ENCODE measurements at places on chromosomes 12 and 14.

DNA sequence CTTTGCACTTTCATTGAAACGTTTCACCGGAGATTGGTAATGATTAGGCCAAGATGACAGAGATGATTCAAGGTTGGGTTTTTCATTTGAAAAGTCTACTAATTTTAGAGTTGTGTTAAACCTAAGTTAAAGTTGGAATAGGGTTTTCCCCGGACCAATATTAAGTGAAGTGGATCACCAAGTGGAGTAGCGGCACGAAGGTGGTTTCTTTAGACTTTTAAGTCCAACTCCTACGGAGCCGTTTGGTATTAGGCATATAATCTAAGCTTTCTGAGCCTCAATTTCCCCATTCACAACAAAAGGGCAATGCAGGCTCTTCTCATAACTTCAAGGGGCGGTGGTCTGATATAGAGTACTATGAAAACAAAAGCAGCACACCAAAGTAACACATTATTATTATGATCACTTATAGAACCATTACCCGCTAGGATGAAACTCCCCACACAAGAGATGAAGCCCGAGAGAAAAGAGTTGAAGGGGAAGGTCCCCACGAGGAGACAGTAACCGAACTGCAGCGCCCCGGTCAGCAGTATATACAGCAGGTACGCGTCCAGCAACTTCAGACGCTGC is 413 bp downstream of the DAD1 start:
- no peak for DNase-seq

DNA sequence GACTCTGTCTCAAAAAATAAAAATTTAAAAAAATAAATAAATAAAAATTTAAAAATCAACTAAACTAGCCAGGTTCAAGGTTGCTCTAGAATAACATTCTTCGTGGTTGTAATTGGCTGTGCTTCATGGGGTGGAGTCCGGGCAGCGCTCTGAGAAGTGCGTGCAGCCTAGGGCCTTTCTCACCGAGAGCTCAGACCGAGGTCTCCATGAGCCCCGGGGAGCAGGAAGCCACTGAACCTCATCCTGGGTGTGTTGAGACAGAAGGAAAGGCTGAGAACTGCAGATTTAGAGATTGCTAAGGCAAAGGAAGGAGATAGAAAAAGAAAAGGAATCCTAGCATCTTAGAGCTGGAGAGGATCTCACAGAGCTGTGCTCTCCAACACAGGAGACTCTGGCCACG is 14.7 kb downstream of the P2RX4 start:
- no peak for DNase-seq

GRCh38 chr12:33708935-33709334 is 269.3 kb upstream of the SYT10 start:
- DNase-seq = no peak

DNA sequence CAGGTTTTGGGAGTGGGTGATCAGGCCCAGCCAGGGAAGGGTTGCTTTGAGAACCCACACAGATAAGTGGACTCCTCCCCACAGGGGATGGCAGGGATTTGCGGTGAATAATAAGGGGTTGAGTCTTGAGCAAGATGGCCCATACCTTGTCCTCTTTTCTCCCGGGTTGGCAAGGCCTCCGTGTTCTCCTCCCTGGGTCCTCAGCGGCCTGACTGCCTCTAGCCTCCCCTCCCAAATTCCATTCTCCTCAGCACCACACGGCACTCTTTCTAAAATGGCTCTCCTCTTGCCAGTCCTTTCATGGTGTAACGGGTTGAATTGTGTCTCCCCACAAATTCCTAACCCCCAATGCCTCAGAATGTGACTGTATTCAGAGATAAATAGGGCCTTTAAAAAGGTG is 70.0 kb downstream of the CHST11 start:
- no peak for DNase-seq

DNA sequence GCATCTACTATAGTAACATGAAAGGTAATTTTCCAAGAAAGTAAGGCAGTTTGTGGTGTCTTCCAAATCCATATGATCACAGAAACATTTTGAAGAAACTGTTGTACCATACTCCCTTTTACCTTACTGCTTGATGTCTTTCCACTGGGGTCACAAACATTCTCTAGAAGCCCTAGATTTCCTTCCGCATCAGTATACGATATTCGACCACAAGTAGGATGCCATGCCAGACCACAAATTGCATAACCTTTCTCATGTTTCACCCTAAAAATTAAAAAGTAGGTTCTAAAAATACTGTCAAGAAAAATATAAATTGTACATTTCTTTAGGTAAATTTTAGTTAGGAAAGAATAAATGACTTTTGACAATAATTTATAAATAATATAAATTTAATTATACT is 26.5 kb downstream of the WDHD1 start:
- DNase-seq = no peak

GRCh38 chr14:95192311-95192710 is 35.0 kb upstream of the DICER1 start:
- no peak for DNase-seq

DNA sequence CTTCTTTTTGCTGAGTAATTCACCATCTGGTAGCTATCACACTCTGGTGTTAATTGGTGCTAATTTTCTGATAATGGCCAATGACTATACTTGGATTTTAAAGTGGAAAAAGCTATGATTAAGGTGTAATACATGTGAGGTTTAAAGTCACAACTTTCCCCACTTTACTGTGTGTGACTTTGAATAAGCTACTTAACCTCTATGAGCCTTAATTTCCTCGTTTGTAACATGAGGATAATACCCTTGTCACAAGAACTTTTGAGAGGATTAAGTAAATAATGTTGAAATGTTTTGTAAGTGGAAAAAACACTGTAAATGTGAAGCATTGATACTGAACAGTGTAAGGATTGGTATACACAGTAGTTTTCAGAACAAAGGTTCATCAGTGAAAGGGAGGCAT is 65.3 kb downstream of the MSRB3 start:
- DNase-seq = no peak

- DNase-seq = no peak
These were observed at the start of gene PAX9 for GRCh38 chr14:36661506-36662257. Gene PAX9, plus strand, starts transcription at chr14:36661860. Its CDS starts 230 bp downstream, at chr14:36662090.

DNA sequence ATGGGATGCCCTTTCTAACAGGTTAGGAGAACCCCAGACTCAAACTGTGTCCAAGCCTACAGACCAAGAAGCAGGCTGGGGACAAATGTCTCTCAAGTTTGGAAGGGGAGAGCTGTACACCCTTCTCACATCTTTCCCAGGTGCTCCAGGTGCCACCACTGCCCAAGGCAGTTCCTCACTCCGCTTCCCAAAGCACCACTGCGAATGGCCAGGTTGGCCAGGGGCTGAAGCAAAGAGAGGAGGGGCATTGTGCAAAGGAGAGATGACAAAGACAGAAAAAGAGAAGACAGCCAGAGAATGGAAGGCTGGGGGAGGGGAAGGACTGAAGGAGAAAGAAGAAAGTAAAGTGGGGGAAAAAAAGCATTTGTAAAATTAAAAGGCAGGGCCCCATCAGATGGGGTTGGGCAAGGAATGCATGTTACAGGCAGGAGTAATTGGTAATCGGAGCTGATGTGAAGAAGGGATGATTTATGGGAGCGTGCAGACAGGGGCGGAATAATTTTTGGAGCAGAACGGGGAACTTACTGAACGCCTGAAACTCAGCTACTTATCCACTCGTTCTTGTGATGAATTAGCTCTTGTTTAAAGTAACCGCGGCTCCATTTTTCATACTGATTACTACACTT is 165.8 kb downstream of the ESRRB start:
- no peak for DNase-seq

DNA sequence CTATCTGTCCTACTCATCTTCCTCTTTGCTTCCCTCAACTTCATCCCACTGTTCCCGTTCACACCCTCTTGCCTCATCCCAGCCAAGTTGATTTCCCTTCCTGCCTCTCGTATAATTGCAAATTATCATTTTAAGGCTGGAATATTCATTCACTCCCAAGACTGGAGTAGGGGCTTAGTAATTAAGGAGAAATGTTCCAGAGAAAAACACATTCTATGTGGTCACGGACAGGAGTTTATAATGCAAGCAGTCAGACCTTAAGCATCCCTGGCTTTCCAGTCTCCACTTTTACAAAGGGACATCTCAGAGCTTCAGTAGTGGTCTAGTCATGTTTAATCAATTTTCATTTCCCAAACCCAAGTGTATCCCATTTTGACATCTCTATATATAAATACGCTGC is 54.9 kb downstream of the TMEM132D start:
- no peak for DNase-seq

GRCh38 chr12:51621156-51621922 is 30.3 kb downstream of the SCN8A start:
- DNase-seq = no peak

GRCh38 chr12:12167847-12168246 is 97.1 kb downstream of the BCL2L14 start:
- DNase-seq = no peak

DNA sequence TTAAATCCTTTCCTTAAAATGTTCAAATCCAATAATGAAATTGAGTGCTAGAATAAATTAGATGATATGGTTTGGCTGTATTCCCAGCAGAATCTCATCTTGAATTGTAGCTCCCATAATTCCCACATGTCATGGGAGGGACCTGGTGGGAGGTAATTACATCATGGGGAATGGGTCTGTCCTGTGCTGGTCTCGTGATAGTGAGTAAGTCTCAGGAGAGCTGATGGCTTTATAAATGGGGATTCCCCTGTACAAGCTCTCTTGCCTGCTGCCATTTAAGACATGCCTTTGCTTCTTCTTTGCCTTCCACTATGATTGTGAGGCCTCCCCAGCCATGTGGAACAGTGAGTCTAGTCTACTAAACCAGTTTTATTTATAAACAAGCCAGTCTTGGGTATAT is 508.5 kb downstream of the ETNK1 start:
- DNase-seq = no peak

DNA sequence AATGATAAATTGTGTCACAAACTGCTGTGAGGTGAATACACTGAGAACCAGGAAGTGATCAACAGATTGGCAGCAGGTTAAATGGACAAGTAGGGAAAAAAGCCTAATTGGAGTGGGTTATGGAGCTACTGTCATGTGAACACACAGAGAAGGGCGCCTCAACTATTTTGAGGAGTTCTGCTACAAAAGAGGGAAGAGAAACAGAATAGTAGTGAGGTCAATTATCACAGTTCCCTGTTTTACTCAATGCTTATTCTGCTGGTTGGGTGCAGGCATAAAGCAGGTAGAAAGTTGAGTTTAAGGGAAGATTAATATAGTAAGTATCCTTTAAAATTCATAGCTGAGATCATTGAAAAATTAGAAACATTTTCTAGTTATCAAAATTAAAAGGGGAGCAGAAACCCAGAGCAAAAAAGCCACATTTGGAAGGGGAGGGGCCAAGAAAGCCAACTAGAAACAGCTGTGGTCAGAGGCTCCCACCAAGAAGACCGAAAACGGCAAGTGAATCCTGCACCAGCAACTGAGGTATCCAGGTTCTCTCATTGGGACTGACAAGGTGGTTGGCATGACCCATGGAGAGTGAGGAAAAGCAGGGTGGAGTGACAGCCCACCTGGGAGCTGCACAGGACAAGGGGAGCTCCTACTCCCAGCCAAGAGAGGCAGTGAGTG is 105.7 kb downstream of the ZC3H14 start:
- DNase-seq = no peak

GRCh38 chr14:74860899-74861733 is 14.8 kb downstream of the PROX2 start:
- peak; percentile 85 for DNase-seq

GRCh38 chr12:31105668-31106067 is 32.0 kb downstream of the DDX11 start:
- DNase-seq = no peak

DNA sequence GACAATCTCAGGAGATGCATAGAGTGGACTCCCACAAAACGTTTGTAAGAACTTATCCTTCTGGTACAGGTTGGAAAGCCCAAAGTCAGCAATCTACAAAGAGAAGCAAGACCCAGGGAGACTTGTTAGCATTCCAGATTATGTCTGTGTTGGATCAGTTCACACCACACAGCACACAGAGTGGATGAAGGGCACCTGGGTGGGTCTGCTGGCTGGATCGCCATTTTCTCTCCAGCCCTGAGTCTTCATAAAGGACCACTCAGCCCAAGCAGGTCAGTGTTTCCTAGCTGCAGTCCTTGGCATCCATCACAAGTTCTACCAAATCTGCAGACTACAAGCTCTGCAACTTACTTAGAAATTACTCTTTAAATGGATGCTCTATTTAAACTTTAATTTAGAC is 66.0 kb downstream of the NUAK1 start:
- DNase-seq = no peak

- no peak for DNase-seq
These were observed 10.7 kb downstream of the GPRC5A start for GRCh38 chr12:12902036-12902435.

GRCh38 chr12:51951843-51952722 is 584 bp downstream of the ACVR1B start:
- no peak for DNase-seq

GRCh38 chr12:127108360-127109215 is 1158.4 kb upstream of the TMEM132C start:
- DNase-seq = no peak

DNA sequence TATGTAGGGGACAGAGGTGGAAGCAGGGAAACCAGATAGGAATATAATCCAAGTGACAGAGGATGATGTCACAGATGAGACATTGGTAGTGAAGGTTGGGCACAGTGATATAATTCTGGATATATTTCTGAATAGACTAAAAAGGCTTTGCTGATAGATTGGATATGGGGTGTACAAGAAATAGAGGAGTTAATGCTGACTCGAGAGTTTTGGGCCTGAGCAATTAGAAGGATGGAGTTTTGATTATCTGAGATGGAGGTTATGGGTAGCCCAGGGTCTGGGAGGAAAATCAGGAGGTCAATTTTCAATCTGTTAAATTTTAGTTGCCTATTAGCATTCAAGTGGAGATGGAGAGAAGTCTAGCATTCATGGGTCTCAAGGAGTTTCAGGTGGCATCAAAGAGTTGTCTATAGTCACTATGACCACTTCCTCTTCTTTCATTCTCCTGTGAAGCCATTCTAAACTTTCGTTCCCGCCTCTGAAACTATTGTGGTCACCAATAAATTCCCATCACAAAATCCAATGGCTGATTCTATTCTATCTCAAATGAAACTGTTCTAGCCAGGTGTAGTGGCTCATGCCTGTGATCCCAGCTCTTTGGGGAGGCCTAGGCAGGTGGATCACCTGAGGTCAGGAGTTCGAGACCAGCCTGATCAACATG is 10.6 kb upstream of the ANO6 start:
- DNase-seq = no peak

GRCh38 chr14:95314609-95315008 is 5.1 kb downstream of the CLMN start:
- no peak for DNase-seq

DNA sequence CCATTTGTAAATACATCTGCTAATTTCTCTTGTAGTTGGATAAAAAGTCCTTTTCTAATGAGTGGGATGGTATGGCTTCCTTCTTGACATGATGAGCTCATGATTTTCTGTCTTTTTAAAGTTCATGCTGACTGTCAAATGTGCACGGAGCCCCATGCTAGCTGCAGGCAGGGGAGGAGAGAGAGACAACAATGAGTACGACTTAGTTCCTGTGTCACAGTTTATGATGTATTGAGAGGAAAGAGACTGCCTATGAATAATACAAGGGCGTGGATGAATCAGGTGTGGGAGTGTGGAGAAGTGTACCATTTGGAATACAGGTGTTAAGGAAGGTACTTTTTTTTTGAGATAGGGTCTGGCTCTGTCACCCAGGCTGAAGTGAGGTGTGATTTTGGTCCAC is 10.7 kb upstream of the TBC1D30 start:
- no peak for DNase-seq

Data from stimulated activated CD4-positive, alpha-beta T cell treated with anti-CD3 and anti-CD28 coated beads, Interleukin-1b, Interleukin-23, amount 100 ng/mL, for 1 hour (primary cell).